ENCODE measurements at places on chromosomes 2 and 18. TPM values are rescaled to one million over a fixed set of nuclear protein-coding genes. Genes with fewer than 3 reads are reported as not detected.

DNA sequence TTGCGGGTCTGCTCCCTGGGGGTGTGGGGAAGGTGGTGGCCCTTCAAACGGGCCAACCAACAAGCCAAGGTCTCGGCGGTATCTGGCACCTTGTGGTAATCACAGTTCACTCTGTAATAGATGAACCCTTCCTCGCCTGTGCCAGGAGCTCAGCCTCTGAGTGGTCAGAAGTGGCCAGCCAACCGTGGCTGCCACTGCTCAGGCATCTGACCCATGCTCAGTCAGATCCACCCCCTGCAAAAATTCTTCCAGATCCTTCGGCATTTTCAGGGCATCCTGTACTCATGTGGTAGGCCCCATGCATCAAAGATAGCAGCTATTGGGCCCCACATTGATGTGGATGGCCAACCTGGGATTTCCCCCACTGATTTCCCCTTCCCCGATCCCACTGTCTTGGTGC, 39.6 kb upstream of the SERPINE2 start:
- no peak for DNase-seq

Gene GPR39
- 1.1 TPM for total RNA-seq

Gene FOXD4L1
- not detected for total RNA-seq

DNA sequence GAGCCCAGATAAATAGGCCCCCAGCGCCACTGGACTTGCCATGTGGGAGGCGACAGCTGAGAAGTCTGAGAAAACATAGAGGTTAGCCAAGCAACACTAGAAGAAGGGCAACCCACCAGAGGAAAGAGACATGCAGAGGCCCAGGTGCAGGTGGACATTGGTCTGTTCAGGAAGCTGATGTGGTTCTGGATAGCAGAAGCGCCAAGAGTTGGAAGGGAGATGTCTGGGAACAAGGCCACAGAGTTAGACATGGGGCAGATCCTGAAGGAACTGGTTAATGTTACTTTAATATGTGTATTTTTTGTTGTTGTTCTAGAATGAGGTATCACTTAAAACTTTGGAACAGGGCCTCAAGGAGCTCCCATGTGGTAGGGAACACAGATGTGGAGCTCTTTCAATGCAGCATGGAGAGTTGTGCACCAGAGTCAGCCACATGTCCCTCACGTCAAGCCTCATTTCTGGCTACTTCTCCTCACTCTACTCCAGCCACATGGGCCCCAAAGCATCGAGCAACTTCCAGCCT, 62.2 kb upstream of the PKDCC start:
- no peak for DNase-seq

- no peak for DNase-seq
These were observed 1.2 kb downstream of the ASAP2 start for GRCh38 chr2:9207641-9208311.

- no peak for DNase-seq
These were observed 1.9 kb upstream of the ZFP36L2 start for GRCh38 chr2:43228321-43228751.

Gene IGFBP5
- 26.9 TPM for total RNA-seq

DNA sequence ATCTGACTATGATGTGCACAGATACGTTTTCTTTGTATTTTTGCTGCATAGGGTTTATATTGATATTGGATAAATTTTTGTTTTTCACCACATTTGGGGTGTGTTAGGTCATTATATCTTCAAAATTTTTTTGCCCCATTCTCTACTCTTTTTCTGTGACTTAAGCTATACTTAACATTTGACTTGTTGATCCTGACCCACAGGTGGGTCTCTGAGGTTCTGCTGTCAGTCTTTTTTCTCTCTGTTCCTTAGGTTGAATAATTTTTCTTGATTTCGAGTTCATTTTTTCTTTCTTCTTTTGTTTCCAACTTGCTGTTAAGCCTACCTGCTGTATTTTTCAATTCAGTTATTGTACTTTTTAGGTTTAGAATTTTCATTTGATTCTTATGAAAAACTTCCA, 12.1 kb downstream of the RAB3GAP1 start:
- no peak for DNase-seq

- no peak for DNase-seq
These were observed 56.4 kb downstream of the MAP4K3 start for GRCh38 chr2:39380525-39381150.

GRCh38 chr2:212157012-212157411, 381.6 kb downstream of the ERBB4 start:
- DNase-seq = no peak

DNA sequence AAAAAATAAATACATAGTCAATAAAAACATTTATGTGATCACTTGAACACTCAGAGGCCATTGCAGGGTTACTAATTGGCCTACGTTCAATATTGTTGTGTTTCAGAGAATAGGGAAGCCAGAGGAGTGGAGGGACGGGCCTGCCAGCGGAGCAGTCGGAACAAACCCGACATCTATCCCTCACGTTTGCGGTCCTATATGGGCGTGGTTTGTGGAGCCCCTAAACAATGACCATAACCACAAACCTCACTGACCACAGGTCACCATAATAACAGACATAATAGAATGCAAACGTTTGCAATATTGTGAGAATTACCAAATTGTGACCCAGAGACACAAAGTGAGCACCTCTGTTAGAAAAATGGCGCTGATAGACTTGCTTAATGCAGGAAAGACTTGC, 19.5 kb upstream of the ZNF516 start:
- no peak for DNase-seq

- DNase-seq = no peak
These were observed 1133.6 kb upstream of the ZEB2 start for GRCh38 chr2:145653553-145653952.

Gene CHRNG
- total RNA-seq = not detected

- DNase-seq = no peak
These were observed 137.0 kb downstream of the ZNF385B start for GRCh38 chr2:179724403-179724802.

DNA sequence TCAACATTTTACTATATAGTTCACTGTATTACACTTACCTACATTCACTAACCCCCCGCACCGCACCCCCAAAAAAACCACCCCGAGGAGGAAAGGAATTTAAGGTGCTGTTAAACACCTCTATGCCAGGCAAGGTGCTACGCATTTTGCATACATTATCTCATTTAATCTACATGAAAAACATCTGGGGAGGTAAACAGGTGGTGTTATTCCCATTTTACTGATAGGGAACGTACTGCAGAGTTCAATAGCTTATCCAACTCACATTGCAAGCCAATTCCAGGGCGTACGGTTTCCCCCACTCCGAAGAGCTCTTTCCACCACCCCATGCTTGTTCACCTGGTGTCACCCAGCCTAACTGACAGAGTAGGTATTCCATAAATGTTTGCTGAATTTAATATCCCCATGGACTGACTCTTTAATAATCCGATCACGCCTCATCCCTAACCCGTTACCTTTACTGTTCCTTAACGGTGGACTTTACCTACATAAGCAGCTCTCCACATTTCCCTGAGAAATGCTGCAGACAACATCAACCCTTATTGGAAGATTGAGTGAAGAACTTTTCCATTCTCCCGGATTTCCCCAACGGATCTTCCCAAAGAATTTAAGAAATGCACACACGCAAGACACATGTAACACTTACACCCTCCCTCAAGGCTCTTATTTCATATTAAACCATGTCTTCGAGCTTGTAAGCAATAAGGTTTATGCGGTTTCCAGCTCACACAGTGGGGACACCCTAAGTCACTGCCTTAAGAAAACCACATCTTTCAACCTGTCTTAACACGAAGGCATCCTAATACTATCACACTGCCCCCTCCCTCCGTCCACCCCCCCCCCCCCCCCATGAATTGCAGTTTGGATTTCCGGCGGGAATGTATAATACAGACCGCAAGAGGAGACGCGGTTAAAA, 1.2 kb downstream of the RAPH1 start:
- DNase-seq = no peak

Gene DNAH7
- total RNA-seq = 0.76 TPM

- DNase-seq = no peak
These were observed 104.5 kb downstream of the GPD2 start for GRCh38 chr2:156540706-156541105.
